Left cardiac atrium (tissue), 4 donors: ENCODE measurements at places on chromosomes 3 and 15.

GRCh38 chr15:90664650-90665287, 52.4 kb upstream of the BLM start:
- peak; percentile 62 for DNase-seq

GRCh38 chr3:127729556-127730056, 56.9 kb downstream of the ABTB1 start:
- no peak for DNase-seq

DNA sequence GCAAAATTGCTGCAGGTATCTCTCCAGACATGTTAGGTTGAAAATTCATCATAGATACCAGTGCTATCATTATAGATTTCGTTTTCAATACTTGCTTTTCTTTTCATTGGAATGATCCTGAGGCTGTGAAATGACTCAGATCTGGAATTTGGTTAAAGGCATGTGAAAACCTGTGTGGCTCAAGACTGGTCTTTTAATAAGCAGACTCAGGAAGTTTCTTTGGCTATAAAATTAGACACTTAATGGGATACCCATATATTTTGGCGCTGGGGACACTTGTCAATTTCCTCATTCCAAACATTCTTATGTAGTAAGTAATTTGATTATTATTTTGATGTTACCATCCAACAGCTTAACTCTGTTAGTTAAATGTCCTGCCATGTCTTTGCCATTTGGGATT, 1041.1 kb upstream of the GBE1 start:
- no peak for DNase-seq

DNA sequence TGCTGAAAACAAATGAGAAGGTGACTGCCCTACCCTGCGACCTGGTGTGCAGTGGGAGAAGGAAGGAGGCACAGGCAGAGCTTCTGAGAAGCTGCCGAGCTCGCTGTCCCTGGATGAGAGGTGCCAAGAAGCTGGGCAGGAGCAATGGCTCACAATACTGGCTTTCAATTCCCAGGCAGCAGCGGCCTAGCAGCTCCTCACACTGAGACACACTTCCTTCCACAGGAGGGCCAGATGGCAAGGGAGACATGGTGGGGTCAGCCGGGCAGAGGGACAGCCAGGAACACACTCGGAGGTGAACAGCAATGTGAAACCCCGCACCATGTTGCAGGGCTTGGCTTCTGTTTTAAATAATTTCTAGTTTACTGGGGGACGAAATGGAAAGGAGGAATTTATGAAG, 314.6 kb downstream of the EPHB1 start:
- DNase-seq: no peak

- no peak for DNase-seq
Observed at GRCh38 chr15:89790661-89791060, 14.5 kb downstream of the MESP2 start.
